ENCODE measurements at places on chromosomes 12 and 14. TPM values are rescaled to one million over a fixed set of nuclear protein-coding genes. Genes with fewer than 3 reads are reported as not detected.
A peak's percentile ranks its signal among the peaks of the same experiment; 100 is the strongest.

GRCh38 chr12:121267822-121268221, 28.7 kb downstream of the CAMKK2 start:
- H3K4me1 ChIP-seq = no peaks in the 10 kb centered on the region
- no peaks in the 10 kb centered on the region for H3K27me3 ChIP-seq
- H3K27ac ChIP-seq = no peak overlapping the region
- H3K4me3 ChIP-seq = no peak overlapping the region

GRCh38 chr14:66425402-66425801, 60.8 kb upstream of the CCDC196 start:
- no peaks in the 10 kb centered on the region for H3K4me1 ChIP-seq
- H3K36me3 ChIP-seq = no peaks in the 10 kb centered on the region
- H3K27me3 ChIP-seq = no peaks in the 10 kb centered on the region
- no peak for DNase-seq

DNA sequence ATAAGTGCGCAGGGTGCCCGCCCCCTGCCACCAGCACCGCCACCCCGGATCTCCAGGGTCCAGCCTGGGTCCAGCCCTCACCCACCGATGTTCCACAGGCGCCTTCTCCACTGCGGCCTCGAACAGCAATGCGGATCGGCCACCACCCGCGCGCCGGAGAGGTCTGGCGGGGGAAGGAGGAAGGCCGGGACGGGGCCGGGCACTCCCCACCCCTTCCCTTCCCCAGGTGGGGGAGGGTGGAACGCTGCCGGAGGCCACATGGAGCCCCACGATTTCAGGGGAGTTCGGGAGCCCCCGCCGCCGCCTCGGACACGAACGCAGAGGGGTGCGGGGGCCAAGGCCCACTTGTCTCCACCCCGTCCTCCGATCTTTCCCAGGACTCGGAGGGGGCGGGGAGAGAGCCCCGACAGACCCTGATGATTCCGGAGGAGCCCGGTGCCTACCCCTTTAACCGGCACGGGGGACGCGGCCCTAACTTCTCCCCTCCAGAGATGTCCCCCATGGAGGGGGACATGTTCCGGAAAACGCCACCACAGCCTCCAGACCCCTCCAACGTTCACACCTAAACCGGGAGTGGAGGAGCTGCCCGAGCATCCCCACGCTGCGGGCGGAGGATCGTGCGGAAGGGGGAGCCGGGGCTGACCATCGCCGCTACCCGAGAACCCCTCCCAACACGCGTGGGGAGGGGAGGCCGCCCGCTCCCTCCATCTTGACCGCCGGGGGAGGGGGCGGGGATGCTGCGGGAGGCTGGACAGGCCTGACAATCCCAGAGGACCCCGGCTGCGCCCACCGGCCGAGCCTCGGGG, 1.1 kb downstream of the ATXN2 start:
- H3K36me3 ChIP-seq = no peaks in the 10 kb centered on the region
- peak overlapping the region; percentile 1 for H3K27ac ChIP-seq
- peaks cover 12% of the 10 kb centered on the region for H3K4me1 ChIP-seq
- no peaks in the 10 kb centered on the region for H3K27me3 ChIP-seq
- H3K4me3 ChIP-seq = peak overlapping the region; percentile 93

DNA sequence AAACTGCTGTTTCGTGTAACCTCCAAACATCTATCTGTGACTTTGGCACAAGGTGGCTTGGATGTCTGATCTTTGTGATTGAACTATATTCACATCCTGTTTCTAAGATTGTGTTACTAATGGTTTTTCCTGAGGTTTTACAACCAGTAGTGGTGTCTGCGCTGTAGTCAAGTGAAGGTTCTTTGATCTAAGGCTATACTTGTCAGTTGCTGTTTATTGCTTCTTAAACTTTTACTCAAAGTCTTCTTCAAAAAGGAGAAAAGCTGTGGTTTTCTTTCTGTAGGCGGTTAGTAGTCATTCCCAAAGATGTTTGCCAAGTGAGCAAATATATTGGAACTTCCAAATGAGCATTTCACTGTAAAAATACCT, 12.3 kb upstream of the CALM1 start:
- no peaks in the 10 kb centered on the region for H3K36me3 ChIP-seq
- H3K4me3 ChIP-seq = peak overlapping the region; percentile 96
- DNase-seq = peak; percentile 13
- peaks cover 22% of the 10 kb centered on the region for H3K4me1 ChIP-seq

DNA sequence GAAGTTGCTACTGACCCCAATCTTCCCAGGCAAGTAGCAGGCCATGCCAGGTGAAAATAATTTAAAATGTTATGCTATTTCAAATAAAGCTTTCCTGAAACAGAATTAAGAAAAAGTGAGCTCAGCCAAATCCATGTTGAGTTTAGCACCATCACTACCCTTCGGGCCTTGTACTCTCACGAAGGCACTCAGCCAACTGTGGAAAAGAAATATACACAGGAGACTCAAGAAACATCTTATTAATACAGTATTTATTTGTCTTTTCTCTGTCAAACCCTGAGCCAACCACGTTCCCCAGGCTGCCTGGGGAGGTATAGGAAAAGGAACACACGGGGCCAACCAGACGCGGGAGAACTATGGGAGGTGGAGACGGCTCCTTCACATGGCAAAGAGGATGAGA, 10.9 kb downstream of the ATP5MC2 start:
- no peak for DNase-seq
- peaks cover 58% of the 10 kb centered on the region for H3K36me3 ChIP-seq
- no peaks in the 10 kb centered on the region for H3K4me1 ChIP-seq
- no peak overlapping the region for H3K4me3 ChIP-seq
- no peaks in the 10 kb centered on the region for H3K27me3 ChIP-seq
- H3K27ac ChIP-seq = no peak overlapping the region

ACADS gene
- 7.5 TPM for total RNA-seq

KRT78 gene
- total RNA-seq = not detected

- H3K27ac ChIP-seq = no peak overlapping the region
- no peaks in the 10 kb centered on the region for H3K4me1 ChIP-seq
- DNase-seq = no peak
- no peaks in the 10 kb centered on the region for H3K36me3 ChIP-seq
These were observed 46.0 kb upstream of the EVL start for GRCh38 chr14:100019156-100019744.

CBLN3 gene
- total RNA-seq = 4.9 TPM

COCH gene
- 0.76 TPM for total RNA-seq

DNA sequence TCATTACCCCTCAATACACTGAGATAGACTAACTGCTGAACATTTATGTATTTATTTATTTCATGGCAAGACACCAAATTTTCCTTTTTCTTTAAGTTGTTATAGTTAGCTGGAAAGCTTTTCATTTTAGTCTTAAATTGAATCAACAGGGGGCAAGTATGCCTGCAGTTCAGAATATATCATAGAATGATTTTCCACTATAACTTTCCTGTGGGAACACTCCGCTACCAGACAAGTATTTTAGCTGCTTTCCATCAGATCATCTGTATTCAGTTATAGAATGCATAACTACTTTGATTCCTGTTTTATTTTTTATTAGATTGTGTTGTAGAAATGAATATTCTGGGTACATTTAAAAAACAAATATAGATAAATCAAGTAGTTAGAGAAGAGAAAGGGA, 102.0 kb downstream of the SLC6A15 start:
- H3K36me3 ChIP-seq = no peaks in the 10 kb centered on the region
- DNase-seq = no peak
- H3K4me3 ChIP-seq = no peak overlapping the region
- no peaks in the 10 kb centered on the region for H3K27me3 ChIP-seq
- H3K4me1 ChIP-seq = no peaks in the 10 kb centered on the region

BMP4 gene
- total RNA-seq = 0.85 TPM

- H3K4me3 ChIP-seq = no peak overlapping the region
- DNase-seq = no peak
- no peak overlapping the region for H3K27ac ChIP-seq
- no peaks in the 10 kb centered on the region for H3K4me1 ChIP-seq
These were observed 50.1 kb downstream of the SLC25A21 start for GRCh38 chr14:37122288-37122687.

DNA sequence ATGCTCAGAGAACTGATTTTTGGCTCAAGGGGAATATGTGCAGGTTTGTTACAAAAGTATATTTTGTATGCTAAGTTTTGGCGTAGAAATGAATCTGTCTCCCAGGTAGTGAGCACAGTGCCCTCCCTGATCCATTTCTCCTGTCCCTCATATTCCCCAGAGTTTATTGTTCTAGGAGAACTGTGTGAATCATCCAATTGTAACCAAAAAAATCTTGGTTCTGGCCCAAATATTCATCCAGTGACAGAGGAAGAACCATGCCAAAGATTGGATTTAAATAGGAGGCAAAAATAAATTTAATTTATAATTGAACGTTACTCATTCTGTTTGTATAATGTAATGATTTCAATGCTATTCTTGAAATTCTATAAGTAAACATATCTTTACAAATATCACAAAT, 4.8 kb downstream of the CATSPERB start:
- no peaks in the 10 kb centered on the region for H3K4me1 ChIP-seq
- H3K27me3 ChIP-seq = no peaks in the 10 kb centered on the region
- H3K36me3 ChIP-seq = no peaks in the 10 kb centered on the region
- no peak for DNase-seq
- H3K4me3 ChIP-seq = no peak overlapping the region
- no peak overlapping the region for H3K27ac ChIP-seq

DNA sequence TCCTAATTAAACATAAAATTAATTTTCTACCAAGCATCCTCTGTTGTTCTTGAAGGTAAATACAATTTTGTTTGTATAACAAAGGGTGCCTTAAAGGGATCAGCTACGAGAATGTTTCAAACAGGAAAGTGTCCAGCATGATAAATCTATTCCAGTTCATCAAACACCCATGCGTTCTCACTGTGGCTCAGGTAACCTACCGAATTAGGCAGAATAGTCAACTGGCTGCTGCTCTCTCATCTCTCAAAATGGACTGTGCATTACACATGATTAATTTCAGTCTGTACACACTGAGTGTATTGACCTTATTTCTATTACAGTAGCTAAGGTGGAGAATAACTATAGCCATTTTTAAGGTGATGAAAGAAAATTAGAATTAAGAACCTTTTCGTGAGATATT, 127.5 kb upstream of the RMST start:
- H3K4me3 ChIP-seq = no peak overlapping the region
- H3K36me3 ChIP-seq = no peaks in the 10 kb centered on the region
- H3K27me3 ChIP-seq = no peaks in the 10 kb centered on the region
- no peak overlapping the region for H3K27ac ChIP-seq
- DNase-seq = no peak
- H3K4me1 ChIP-seq = no peaks in the 10 kb centered on the region

PRPF39 gene
- total RNA-seq = 56.9 TPM

DNA sequence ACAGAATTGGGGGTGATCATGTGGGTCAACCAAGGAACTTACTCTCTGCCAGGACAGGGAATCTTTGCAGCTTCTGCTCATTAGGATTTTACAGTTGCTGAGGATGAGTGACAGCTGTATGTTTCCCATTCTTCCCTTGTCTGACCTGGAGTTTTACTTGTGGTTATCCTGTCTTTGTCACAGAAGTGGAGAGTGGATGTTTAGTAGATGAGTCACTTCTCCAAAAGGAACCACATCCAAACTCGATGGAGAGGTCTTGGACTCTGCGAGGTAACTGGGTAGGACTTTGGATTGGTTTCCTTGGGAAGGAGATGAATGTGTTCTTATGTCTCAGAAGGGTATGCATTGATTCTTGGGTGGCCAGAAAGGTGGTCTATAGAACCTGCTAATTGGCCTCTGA, 53.8 kb upstream of the USP44 start:
- H3K36me3 ChIP-seq = no peaks in the 10 kb centered on the region
- no peak overlapping the region for H3K4me3 ChIP-seq
- no peak for DNase-seq

DNA sequence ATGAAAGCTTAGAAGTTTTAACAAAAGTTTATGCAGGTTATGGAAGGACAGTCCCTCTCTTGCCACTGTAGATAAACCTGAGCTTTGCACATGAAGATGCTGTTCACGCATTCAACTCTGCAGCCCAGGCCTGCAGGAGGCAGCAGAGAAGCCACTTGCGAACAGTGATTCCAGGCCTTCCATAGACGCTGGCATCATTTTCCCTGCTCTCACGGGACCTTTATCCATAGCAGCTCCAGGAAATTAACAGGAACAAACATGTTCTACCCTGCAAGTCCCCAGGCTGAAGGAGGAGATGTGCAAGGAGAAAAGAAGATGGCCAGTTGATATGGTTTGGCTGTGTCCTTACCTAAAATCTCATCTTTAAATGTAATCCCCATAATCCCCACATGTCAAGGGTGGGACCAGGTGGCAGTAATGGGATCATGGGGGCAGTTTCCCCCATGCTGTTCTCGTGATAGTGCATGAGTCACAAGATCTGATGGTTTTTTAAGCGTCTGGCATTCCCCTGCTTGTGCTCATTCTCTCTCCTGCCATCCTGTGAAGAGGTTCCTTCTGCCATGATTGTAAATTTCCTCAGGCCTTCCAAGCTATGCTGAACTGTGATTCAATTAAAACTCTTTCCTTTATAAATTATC, 2.0 kb downstream of the ERP27 start:
- H3K27ac ChIP-seq = no peak overlapping the region
- H3K27me3 ChIP-seq = no peaks in the 10 kb centered on the region
- H3K36me3 ChIP-seq = peaks cover 3% of the 10 kb centered on the region
- DNase-seq = no peak
- H3K4me3 ChIP-seq = no peak overlapping the region
- no peaks in the 10 kb centered on the region for H3K4me1 ChIP-seq

TAS2R30 gene
- total RNA-seq = 8.5 TPM

MTERF2 gene
- 8.2 TPM for total RNA-seq
